SJSA1 (cell line): ENCODE measurements at places on chromosomes 7 and 10. TPM values are rescaled to one million over a fixed set of nuclear protein-coding genes. Genes with fewer than 3 reads are reported as not detected.

The ASZ1 gene
- not detected in 2 replicates for total RNA-seq

The STEAP1B gene
- total RNA-seq = 1.6 and 1.7 TPM in 2 replicates

The CLRN3 gene
- not detected in 2 replicates for total RNA-seq

The OR2A42 gene
- not detected in 2 replicates for total RNA-seq
